Aorta (tissue), 5 donors: ENCODE measurements at places on chromosomes 2 and 18. TPM values are rescaled to one million over a fixed set of nuclear protein-coding genes. Genes with fewer than 3 reads are reported as not detected.

CTNNA2 gene
- total RNA-seq: not detected

TYMS gene
- 5.3 TPM for total RNA-seq

NXPH2 gene
- total RNA-seq: not detected

TUBA4B gene
- not detected for total RNA-seq

RAX gene
- total RNA-seq: not detected

ARHGAP28 gene
- total RNA-seq: 8.6 TPM

OTOS gene
- not detected for total RNA-seq

SMAD7 gene
- total RNA-seq: 55.4 TPM

CYS1 gene
- 13.9 TPM for total RNA-seq

RAMP1 gene
- 230 TPM for total RNA-seq

TRPM8 gene
- total RNA-seq: not detected

- no peaks in the 10 kb centered on the region for H3K27me3 ChIP-seq
- no peak for DNase-seq
- no peak overlapping the region for H3K4me3 ChIP-seq
- no peak overlapping the region for H3K27ac ChIP-seq
Observed at GRCh38 chr18:13999231-13999630, 83.9 kb upstream of the MC2R start.

GRCh38 chr2:136764452-136765255 is 691 bp upstream of the THSD7B start:
- H3K27me3 ChIP-seq: no peaks in the 10 kb centered on the region
- no peak overlapping the region for H3K27ac ChIP-seq
- peak overlapping the region; percentile 57 for H3K4me3 ChIP-seq
- DNase-seq: peak; percentile 40
- no peaks in the 10 kb centered on the region for H3K36me3 ChIP-seq

DNA sequence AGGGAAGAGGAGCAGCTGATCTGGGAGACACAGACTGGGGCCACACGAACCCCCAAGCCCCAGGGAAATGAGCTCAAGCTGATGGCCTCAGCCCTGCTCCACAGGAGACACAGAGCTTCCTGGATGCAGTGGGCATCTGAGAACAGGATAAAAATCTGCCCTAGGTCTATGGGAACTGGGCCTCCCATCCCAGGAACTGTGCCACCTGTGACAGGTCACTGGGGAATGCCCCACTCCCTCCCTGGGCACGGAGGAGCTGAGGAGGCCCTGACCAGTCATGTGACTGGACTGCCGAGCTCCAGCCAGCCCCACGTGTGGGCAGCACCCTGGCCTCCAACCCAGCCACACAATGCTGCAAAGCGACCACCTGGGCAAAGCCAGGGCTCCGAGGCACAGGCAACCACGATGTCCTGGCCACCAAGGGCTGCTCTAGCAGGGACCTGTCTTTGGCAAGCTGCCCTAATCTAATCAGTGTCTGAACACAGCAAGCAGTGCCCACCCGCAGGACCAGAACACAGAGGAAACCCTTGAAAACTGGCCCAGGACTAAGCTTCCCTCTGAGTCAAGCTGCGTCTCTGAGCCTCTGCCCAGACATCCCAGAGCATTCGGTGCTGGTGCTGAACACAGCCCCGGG is 57.8 kb upstream of the ID2 start:
- H3K27me3 ChIP-seq: no peaks in the 10 kb centered on the region
- DNase-seq: no peak
- no peak overlapping the region for H3K4me3 ChIP-seq
- no peak overlapping the region for H3K27ac ChIP-seq
- no peaks in the 10 kb centered on the region for H3K36me3 ChIP-seq
- H3K4me1 ChIP-seq: no peaks in the 10 kb centered on the region

DNA sequence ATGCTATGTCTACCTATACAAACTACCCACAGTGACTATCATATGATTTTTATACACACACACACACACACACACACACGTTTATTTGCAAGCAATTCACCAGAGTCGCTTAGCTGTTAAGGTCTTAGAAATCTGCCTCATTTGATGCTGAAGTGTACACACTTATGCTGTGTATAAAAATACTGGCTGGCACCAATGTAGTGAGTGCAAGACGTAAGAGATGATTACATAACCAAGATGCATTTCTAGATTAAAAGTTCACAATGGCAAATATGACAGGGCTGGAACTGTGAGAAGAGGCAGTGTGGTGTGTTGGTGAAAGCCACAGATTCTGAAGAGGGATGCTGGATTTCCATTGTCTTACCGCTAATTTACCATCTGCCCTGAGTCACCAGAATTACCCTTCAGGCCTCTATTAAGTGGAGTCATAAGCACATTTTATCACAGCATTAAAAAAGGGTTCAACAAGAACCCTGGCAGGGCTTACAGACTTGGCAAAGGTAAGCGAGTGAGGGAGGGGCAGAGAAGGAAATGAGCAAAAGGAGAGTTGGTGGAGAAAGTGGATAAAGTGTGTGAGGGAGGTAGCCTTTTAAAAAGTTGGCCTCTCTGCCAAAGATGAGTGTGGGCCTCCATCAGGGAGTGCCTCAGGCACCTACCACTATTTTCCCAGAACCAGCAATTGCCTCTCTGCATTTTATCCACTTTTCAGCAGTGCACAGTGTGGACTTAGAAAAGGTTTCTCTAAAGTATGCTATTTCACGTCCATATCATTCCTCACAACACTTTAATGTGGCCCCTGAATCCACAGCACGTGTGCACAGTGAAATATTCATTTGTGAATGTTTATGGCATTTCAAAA is 21.5 kb downstream of the MEIS1 start:
- no peaks in the 10 kb centered on the region for H3K27me3 ChIP-seq
- no peak overlapping the region for H3K27ac ChIP-seq
- H3K4me1 ChIP-seq: peaks cover 4% of the 10 kb centered on the region
- no peak for DNase-seq
- no peak overlapping the region for H3K4me3 ChIP-seq
- H3K36me3 ChIP-seq: peaks cover 3% of the 10 kb centered on the region

- no peaks in the 10 kb centered on the region for H3K27me3 ChIP-seq
- no peaks in the 10 kb centered on the region for H3K4me1 ChIP-seq
- no peak overlapping the region for H3K4me3 ChIP-seq
- H3K36me3 ChIP-seq: no peaks in the 10 kb centered on the region
- DNase-seq: no peak
Observed at GRCh38 chr2:78553866-78554647, 471.4 kb upstream of the REG3G start.

GRCh38 chr2:160402501-160402900 is 91.1 kb downstream of the RBMS1 start:
- no peak overlapping the region for H3K4me3 ChIP-seq
- H3K27ac ChIP-seq: no peak overlapping the region
- H3K36me3 ChIP-seq: no peaks in the 10 kb centered on the region
- peaks cover 1% of the 10 kb centered on the region for H3K4me1 ChIP-seq

DNA sequence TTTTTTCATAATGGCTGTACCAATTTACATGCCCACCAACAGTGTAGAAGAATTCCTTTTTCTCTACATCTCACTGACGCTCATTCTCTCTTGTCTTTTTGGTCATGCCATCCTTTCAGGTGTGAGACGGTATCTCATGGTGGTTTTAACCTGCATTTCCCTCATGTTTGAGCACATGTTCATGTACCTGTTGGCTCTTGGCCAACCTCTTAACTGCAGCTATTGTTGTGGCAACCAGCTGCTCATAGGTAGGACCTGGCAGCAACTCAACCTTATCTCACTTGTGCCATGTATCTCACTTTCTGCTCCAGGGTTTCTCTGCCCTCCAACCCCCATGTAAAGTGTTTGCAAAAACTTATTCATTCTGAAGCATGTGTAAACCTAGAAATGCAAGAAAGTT is 167.5 kb downstream of the UPP2 start:
- no peaks in the 10 kb centered on the region for H3K4me1 ChIP-seq
- no peak for DNase-seq
- no peaks in the 10 kb centered on the region for H3K36me3 ChIP-seq
- no peaks in the 10 kb centered on the region for H3K27me3 ChIP-seq
- H3K27ac ChIP-seq: no peak overlapping the region

- no peaks in the 10 kb centered on the region for H3K4me1 ChIP-seq
Observed at GRCh38 chr2:54941248-54941984, 108.8 kb downstream of the RTN4 start.

GRCh38 chr18:47248115-47248603 is 3.3 kb downstream of the SKOR2 start:
- no peak overlapping the region for H3K27ac ChIP-seq
- DNase-seq: no peak
- no peaks in the 10 kb centered on the region for H3K27me3 ChIP-seq
- no peaks in the 10 kb centered on the region for H3K36me3 ChIP-seq
- no peak overlapping the region for H3K4me3 ChIP-seq
- H3K4me1 ChIP-seq: no peaks in the 10 kb centered on the region

GRCh38 chr2:219086196-219086595 is 25.5 kb upstream of the IHH start:
- H3K27me3 ChIP-seq: no peaks in the 10 kb centered on the region
- H3K27ac ChIP-seq: no peak overlapping the region
- H3K4me3 ChIP-seq: no peak overlapping the region
- no peak for DNase-seq
- H3K4me1 ChIP-seq: no peaks in the 10 kb centered on the region
- no peaks in the 10 kb centered on the region for H3K36me3 ChIP-seq

GRCh38 chr18:55706898-55707297 is 118.9 kb upstream of the TCF4 start:
- no peak overlapping the region for H3K4me3 ChIP-seq
- no peaks in the 10 kb centered on the region for H3K4me1 ChIP-seq
- no peaks in the 10 kb centered on the region for H3K36me3 ChIP-seq
- no peaks in the 10 kb centered on the region for H3K27me3 ChIP-seq

- peaks cover 1% of the 10 kb centered on the region for H3K4me1 ChIP-seq
- no peak overlapping the region for H3K27ac ChIP-seq
- peaks cover under 1% of the 10 kb centered on the region for H3K36me3 ChIP-seq
- H3K4me3 ChIP-seq: no peak overlapping the region
Observed at GRCh38 chr2:232026910-232027309, 65.4 kb downstream of the DIS3L2 start.

DNA sequence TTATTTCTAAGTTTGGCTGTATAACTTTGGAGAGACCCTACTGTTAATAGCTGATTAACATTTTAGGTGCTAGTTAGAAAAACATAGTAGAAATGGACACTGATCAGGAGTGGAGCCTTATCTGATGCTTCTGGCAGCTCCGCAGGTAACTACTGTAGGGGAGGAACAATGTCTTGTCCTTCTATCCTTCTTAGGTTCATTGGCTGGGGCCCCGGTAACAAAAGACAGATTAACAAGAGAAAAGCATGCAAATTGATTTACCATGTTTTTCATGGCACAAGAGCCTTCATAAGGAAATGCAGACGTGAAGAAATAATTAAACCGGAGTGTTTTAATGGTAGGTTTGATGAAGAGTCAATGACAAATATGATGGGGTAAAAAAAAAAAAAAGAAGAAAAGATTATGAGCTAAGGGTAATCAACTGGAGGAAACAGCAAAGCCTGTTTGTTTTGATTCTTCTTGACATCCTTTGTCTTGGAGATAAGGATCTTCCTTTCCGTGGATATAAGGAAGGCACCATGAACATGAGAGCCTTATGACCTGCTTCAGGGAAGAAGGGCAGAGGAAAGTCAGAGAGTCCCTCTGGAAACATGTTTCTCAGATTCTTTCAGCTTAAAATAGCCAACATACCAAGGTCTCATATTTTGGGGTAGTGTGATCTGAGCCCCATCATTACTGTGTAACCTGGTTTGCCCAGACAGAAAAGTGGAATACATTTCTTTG is 62.4 kb upstream of the GCFC2 start:
- H3K4me3 ChIP-seq: no peak overlapping the region
- DNase-seq: no peak

- no peak overlapping the region for H3K27ac ChIP-seq
- H3K4me3 ChIP-seq: no peak overlapping the region
- no peaks in the 10 kb centered on the region for H3K27me3 ChIP-seq
- H3K36me3 ChIP-seq: no peaks in the 10 kb centered on the region
- no peaks in the 10 kb centered on the region for H3K4me1 ChIP-seq
Observed at GRCh38 chr18:47531717-47532116, 280.3 kb upstream of the SKOR2 start.

GRCh38 chr2:187475499-187476248 is 27.6 kb upstream of the CALCRL start:
- H3K27ac ChIP-seq: no peak overlapping the region
- DNase-seq: no peak
- H3K36me3 ChIP-seq: no peaks in the 10 kb centered on the region
- H3K4me1 ChIP-seq: no peaks in the 10 kb centered on the region
- no peak overlapping the region for H3K4me3 ChIP-seq
- H3K27me3 ChIP-seq: no peaks in the 10 kb centered on the region

GRCh38 chr2:236671896-236672562 is 102.4 kb downstream of the ACKR3 start:
- DNase-seq: no peak
- no peak overlapping the region for H3K4me3 ChIP-seq
- no peaks in the 10 kb centered on the region for H3K36me3 ChIP-seq
- no peaks in the 10 kb centered on the region for H3K27me3 ChIP-seq

DNA sequence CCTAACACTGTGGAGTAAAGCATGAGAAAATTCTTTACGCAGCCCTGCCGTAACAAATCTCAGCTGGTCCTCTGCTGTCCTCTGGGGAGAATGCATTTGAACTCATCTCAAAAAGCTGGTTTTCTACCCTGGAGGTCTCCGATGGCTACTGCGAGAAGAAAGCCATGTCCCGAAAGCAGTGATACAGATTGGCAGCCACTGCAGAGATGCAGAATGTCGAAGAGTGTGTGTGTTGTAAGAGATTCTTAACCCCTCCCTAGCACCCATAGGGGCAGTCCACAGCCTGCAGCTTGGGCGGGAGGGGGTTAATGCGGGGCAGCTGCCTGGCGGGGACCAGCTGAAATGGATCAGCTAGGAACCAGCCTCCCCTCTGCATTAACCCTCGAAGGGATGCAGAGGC is 235.9 kb downstream of the ZNF516 start:
- no peaks in the 10 kb centered on the region for H3K4me1 ChIP-seq
- H3K27ac ChIP-seq: no peak overlapping the region
- DNase-seq: no peak
- no peaks in the 10 kb centered on the region for H3K36me3 ChIP-seq

DNA sequence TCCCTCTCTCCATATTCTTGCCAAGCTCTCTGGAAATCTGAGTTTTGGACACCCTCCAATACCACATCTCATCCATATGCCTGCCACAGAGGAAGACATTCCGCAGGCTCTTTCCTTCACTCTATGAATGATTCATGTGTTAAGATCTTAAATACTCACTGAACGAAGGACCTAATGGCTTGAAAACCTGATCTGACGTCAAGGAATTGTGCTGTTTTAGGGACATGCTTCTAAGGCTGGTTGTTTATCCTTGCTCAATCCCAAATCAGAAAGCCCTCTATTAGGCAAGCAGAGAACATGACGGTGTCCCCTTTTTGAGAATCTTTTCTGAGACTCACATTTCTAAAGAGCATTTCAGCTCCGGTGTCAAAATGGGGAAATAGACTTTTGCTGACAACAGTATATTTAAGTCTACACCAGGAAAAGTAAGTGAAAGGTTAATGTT is 83.7 kb upstream of the GALNT5 start:
- H3K27ac ChIP-seq: no peak overlapping the region
- H3K4me1 ChIP-seq: no peaks in the 10 kb centered on the region
- no peaks in the 10 kb centered on the region for H3K36me3 ChIP-seq
- H3K27me3 ChIP-seq: no peaks in the 10 kb centered on the region
- H3K4me3 ChIP-seq: peak overlapping the region; percentile 34

DNA sequence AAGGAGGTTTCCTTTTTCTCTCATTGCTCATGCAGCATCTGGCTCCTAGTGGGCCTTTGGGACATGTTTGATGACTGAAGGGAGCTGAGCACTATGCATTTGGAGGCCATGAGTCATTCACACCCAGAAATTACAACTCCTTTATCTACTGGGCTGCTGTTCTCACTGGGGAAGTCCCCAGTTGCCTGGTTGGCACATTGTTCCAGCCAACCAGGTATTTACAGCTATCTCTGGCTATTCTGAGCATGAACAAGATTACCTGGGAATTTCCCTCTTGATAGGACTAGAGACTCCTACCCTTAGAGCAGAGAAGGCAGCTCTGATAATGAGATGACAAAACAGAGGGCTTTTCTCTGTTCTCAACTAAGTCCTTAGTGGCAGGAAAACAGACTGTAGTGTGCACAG is 206.5 kb downstream of the SETBP1 start:
- no peak overlapping the region for H3K4me3 ChIP-seq
- peaks cover 8% of the 10 kb centered on the region for H3K4me1 ChIP-seq
- H3K27ac ChIP-seq: no peak overlapping the region
- H3K27me3 ChIP-seq: no peaks in the 10 kb centered on the region
